ENCODE measurements at places on chromosomes 1 and 21. TPM values are rescaled to one million over a fixed set of nuclear protein-coding genes. Genes with fewer than 3 reads are reported as not detected.
A peak's percentile ranks its signal among the peaks of the same experiment; 100 is the strongest.

Gene PROK1
- total RNA-seq = 0.27 TPM

Gene GALE
- total RNA-seq = 8.3 TPM

Gene CRYBG2
- total RNA-seq = not detected

Gene CLDN14
- total RNA-seq = not detected

GRCh38 chr1:187504779-187505178 lies 676.0 kb downstream of the PLA2G4A start:
- DNase-seq = no peak

DNA sequence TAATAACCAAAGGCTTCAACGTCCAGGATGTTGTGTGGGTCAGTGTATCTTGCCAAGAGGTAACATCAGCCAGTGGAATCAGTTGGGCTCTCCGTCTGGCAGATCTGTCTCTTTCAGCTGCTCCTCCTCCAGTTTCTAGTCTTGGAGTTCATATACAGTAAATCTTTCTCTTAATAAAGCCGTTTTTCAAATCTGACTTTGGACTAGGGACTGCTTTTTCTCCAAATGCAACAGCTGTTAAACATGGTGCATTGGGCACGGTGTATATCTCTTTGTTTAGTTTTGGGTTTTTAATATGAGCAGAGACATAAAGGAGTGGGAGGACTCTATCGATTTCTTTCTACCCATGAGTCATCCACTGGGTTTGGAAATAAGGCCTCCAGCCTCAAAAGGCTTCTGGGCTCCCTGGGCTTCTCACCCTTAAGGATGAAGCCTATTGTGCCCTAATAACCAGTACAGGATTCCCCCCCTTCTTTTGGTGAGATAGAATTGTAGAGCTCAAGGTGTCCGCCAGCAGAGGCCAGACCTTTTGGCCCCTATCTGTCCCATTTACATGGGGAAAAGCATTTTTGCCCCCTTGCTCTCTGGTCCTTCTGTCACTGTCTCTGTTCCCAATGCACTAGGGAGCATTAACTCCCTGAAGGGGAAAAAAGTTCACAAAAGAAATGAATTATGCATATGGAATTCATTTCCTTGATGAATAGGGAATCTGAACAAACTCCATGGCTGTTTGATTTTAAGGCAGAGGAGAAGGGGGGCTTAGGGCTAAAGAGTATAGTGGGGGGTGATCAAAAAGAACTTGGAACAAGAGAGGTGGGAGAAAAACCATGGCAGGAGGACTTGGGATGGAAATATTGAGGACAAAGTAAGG lies 86.0 kb downstream of the PBX1 start:
- DNase-seq = no peak

- DNase-seq = no peak
These were observed 6.4 kb upstream of the S100A8 start for GRCh38 chr1:153397051-153397923.

- no peak for DNase-seq
These were observed 41.8 kb downstream of the PHC2 start for GRCh38 chr1:33388805-33389771.

GRCh38 chr1:154182344-154183045 lies 9.4 kb downstream of the TPM3 start:
- DNase-seq = peak; percentile 36

DNA sequence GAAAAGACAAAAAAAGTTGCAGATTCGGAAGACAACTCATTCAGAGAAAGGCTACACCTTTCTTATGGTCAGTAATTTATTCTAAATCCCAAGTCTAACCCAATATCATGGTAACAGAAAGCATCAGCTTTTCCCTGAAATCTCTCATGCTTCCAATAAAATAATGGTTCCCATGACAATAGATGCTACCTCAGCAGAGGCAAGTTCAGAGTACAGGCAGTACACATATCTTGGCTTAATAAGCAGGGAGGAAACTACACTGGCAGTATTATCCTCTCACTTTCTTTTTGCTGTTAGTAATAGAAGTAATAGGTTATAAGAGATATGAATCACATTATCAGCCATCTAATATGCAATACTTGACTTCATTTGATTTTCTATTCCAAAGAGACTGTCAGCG lies 137.1 kb downstream of the DPYD start:
- DNase-seq = no peak

DNA sequence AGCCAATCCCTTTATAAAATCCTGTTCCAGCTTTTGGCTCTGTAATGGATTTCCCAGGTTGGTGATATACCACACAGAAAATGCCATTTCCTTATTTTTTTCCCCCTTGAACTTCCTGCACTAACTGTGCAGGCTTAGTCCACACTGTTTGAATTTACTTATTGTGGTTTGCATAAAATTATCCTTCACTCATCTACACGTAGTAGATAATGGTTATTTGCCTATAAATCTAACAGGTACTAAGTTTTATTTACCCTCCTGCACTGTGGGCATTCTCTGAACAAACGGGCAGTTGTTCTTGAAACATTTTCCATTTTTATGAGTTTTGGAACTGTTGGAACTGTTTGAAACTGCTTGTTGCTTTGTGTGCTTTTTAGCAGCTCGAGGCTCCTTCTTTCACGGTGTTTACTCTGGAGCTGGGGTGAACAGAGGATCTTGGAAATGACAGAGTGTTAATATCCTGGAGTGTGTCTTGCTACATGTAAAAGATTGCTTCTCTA lies 23.0 kb upstream of the KIFAP3 start:
- no peak for DNase-seq

GRCh38 chr1:53079251-53079650 lies 17.2 kb downstream of the PODN start:
- DNase-seq = no peak

DNA sequence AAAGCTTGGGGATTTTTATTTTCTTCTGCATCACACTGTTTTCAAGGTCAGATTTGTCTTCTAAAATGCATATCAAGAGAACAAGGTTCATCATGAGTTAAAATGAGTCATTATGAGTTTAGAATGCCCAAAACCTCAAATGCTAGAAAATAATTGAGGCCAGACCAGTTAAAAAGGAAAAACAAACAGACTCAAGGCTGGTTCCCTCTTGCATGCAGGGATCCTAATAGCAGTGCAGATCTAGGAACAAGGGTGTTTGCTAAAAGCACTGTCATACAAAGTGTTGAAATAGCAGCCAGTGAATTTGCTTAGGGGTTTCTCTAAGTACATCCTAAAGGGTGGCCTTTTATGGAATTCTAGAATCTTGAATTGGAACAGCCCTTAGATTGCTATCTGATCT lies 15.3 kb downstream of the BEND5 start:
- no peak for DNase-seq

DNA sequence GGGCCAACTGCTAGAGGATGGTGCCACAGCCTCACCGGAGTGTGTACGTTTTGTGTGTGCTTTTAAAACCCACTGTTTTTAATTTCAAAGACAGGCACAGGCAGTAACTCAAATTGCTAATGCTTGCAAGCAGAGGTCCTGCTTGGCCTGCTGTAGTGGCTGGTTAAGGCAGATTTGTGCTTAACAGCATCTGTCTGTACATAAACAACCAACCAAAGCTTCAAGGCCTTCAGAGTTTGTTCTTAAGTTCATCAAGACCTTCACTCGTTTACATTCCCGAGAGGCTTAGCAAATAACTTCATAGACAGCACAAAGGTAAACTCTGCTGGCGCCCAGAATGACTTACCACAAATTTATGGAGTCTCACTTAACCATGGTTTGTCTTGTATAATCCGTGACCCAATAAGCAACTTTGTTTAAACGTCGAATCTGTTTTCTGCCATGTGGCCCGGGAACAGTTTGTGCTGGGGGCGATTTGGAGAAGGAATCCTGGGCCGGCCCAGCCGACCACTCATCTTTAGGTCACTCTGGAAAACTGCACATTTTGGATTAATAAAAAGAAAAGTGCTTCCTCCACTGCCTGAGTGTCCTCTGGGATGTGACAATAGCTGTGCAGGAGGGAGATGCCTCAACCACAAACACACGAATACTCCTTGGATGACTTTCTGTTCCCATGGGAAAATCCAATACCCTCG lies 58.1 kb downstream of the CAPZB start:
- no peak for DNase-seq

Data from thoracic aorta (tissue), 2 donors.